ENCODE measurements at places on chromosomes 3 and 15.
A peak's percentile ranks its signal among the peaks of the same experiment; 100 is the strongest.

- DNase-seq = no peak
Observed at GRCh38 chr15:61830536-61831330, 229.5 kb downstream of the VPS13C start.

- DNase-seq = peak; percentile 0
Observed at GRCh38 chr3:82229397-82229796, 468.0 kb upstream of the GBE1 start.

DNA sequence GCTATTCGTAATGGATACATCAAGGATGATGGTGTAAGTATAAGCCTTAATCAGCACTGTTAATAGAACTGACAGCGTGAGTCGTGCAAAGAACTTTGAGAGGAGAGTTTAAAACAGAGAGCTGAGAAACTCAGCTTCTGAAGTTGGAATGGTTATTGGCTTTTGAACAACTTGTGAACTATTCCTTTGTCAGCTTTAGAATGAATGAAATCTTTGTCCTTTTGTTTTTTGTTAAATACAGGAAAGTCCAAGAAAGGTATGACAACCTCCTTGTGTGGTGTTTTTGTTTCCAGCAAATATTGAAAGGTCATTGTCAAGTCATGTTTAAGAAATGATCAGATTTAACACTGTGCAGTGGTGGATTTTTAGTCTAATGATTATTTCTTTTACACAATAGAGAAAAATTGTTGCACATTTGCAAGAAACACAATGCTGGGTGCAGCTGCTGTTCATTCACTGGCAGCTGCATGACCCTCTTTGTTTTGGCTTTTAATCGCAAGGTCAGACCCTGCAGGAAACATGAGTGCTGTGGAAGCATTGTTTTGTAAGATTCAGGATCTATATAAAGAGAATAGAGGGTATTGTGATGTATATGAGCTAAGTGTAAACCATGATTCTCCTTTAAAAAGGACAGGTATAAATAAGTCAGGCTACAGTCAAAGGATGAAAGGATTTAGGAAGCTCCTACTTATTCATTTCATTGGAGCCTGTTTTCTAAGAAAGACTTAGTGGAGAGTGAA is 21.7 kb upstream of the ABHD10 start:
- DNase-seq = no peak

DNA sequence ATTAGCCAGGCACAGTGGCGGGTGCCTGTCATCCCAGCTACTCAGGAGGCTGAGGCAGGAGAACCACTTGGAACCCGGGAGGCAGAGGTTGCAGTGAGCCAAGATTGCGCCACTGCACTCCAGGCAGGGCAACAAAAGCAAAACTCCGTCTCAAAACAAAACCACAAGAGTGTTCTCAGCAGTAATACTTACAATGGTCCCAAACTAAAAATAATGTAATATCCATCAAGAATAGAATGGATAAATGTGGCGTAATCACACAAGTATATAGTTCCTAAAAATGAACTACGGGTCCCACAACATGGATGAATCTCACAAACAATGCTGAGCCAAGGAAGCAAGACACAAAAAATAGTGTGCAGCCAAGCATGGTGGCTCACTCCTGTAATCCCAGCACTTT is 39.2 kb downstream of the STAG1 start:
- DNase-seq = no peak

DNA sequence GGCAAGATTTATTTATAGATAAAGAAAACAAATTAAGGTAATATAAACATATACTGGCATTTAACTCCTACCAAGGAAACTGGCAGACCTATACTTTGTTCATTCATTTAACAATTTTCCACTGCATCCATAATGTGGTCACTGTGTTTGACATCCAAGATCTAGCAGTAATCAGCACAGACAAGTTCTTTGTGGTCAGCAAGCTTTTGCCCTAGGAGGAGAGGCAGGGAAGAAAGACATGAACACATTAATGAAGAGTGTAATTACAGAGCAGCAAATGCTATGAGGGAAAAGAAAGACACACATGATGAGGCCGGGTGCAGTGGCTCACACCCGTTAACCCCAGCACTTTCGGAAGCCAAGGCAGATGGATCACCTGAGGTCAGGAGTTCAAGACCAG is 34.4 kb downstream of the SUCLG2 start:
- no peak for DNase-seq

DNA sequence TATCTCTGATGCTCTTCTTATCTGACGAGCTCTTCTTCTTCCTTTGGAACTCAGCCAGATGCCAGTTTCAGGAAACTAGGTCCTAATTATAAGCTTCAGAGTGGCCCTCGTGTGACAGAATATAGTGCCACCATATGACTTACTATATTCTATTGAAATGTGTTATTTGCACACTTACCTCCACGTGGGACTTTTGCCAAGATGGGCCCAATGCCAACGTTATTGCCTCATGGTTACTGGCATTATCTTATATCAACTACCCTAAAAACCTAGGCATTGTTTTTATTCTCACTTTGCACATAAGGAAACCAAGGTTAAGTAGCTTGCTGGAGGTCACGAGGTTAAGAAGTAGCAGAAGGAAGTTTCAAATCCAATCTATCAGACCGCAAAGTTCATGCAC is 71.3 kb upstream of the SLCO3A1 start:
- no peak for DNase-seq

GRCh38 chr15:39474657-39475056 is 106.2 kb upstream of the THBS1 start:
- DNase-seq = no peak
